Fibroblast of villous mesenchyme (primary cell): ENCODE measurements at places on chromosomes 12 and 14. TPM values are rescaled to one million over a fixed set of nuclear protein-coding genes. Genes with fewer than 3 reads are reported as not detected.

Gene MFAP5
- 0.86 and 4.8 TPM in 2 replicates for total RNA-seq

Gene DPPA3
- not detected in 2 replicates for total RNA-seq

Gene GARIN6
- not detected in 2 replicates for total RNA-seq

Gene AQP2
- total RNA-seq, result not detected in 2 replicates

GRCh38 chr12:48788854-48789775, at the start of gene ADCY6:
Gene ADCY6, minus strand, starts transcription at chr12:48789089. Its CDS starts 5,655 bp downstream, at chr12:48783434.
- peak; percentile 79 for DNase-seq

GRCh38 chr12:66235626-66236281, 46.7 kb downstream of the IRAK3 start:
- DNase-seq, result peak; percentile 13

DNA sequence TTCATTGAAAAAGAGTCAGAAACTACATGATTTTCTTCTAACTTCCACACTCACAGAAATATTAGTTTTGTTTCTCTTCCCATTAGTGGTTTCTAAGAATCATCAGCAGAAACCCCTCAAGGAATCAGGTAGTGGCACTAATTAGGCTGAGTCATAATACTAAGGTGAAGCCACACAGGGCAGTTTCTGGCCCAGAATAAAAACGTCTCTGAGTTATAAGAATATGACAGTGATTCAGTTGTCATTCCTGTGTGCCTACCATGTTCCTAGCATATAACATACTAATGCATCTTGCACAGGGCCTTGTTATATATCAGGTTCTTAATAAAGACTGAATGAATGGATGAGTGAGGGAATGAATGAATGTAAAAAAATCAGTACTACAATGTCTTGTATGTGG, 206.0 kb upstream of the PLEKHG7 start:
- no peak for DNase-seq

DNA sequence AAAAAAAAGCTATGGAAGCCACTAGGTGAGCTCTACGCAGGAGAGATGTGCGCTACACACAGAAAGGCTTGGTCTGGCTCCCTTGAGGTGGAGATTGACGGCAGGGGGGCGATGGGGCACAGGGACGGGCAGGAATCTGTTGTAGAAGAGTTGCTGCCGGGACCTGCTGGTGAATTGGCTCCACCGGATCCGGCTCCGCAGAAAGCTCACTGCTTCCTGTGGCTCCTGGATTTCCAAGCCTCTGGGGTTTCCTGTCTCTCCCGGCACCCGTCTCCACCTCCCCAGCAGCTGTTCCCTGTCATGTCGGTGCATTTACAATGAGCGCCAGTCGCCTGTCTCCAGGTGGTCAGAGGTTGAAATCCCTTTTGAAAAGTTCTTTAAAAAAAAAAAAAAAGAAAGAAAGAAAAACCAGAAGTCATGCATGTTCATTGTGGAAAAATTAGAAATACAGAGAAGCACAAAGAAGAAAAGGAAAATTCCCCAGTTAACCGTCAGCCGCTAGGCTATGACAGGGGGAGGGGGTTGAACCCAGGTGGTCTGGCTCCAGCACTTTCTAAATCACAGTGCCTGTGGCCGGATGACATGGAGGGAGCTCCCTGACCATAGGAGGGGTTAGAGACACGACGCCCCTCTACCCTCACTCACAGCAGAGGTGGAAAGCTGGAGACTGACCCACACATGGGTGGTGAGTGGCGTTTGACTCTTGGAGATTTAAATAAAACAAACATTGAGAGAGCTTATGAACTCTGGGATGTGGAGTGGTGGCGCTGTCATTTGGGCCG, 20.8 kb downstream of the FAM222A start:
- no peak for DNase-seq
